ENCODE measurements at places on chromosomes 12 and 14. TPM values are rescaled to one million over a fixed set of nuclear protein-coding genes. Genes with fewer than 3 reads are reported as not detected.

Gene NR2C1
- 48.8 TPM for total RNA-seq

Gene E2F7
- not detected for total RNA-seq

Gene GALNT9
- not detected for total RNA-seq

Gene GPRC5D
- not detected for total RNA-seq

DNA sequence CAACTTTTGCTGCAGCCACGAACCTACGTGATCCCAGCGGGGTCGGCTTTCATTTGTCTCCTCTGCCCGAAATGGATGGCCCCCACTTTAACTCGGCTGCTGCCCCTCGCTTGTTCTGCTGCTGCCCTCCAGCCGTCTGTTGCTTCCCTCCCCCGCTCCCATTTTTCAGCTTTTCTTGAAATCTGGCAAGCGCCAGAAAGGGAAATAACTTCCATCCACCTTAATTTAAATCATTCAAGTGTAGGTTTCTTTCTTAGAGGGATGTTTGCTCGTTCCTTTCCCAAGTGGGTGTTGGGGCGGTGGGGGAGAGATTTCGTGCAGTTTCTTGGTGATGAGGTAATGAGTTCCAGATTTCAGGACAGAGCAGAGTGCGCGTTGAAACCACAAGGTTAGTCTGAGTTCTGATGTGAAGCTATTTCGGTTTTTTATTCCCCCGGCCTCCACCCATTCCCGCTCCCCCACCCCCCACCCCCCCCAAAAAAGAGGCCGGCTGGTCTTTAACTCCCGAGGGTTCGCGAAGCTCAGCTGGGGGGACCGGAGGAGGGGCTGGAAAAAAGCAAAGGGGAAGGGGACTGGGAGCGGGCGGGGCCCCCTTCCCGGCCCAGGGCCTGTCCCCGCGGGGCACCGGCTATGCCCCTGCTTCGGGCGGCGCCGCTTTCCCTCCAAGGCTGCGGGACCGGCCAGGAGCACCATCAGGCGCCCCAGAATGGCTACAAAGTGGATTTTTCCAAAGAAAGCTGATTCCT lies 2.2 kb upstream of the ZFP36L1 start:
- DNase-seq: peak; percentile 52

- no peak for DNase-seq
Observed at GRCh38 chr12:26863515-26863914, 30.5 kb upstream of the ITPR2 start.

GRCh38 chr12:65695113-65695865 lies 129.0 kb upstream of the HMGA2 start:
- no peak for DNase-seq

DNA sequence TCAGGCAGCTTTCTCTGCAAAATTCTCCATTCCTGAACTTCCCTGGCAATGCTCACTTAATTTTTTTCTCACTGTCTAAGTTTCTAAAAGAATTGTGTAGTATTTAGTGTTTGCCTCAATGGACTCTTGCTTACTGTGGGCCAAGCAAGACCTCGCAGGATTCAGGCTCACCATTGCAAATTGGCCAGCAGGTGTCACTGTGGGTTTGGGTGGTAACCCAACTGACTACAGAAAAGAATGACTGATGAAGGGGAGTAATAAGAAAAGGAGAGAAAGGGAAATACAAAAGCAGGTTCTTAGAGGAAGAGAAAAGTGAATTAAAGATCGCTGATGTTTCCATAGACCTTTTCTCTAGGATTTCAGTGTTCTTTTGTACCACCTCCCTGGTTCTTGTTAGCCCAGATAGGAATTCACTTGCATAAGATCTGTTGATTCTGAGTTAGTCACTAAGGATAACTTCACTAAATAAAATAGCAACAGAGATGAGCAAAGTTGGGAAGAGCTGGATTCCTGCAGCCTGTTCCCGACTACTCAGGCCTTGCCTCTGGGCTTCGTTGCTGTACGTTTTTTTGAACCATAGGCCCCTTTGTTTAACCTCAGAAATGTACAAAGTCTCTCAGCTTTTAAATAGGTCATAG lies 386.5 kb upstream of the DDHD1 start:
- peak; percentile 16 for DNase-seq

Gene EIF2S3B
- total RNA-seq: 0.31 TPM

Gene NTF3
- total RNA-seq: not detected

DNA sequence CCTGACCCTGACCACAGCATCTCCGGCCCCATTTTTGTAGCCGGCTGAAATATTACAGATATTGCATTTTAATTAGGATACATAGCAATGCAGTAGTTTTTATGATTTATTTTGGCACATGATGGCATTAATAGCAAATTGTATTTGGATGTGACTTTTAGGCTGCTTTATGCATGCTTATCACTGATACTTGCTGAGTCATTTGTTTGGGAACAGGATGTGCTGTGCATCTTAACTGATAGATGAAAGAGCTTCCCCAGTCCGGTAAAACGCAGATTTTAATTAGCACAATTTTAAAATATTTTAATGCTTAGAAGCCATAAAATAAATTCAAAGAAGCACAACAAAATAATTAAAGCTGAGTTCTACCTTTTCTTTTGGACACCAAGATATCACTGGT lies 90.7 kb downstream of the OTOGL start:
- no peak for DNase-seq

GRCh38 chr14:79856381-79856780 lies 354.9 kb downstream of the DIO2 start:
- no peak for DNase-seq

GRCh38 chr12:104282109-104282508 lies 21.4 kb upstream of the EID3 start:
- DNase-seq: no peak

GRCh38 chr14:81737938-81738337 lies 204.3 kb upstream of the SEL1L start:
- no peak for DNase-seq

GRCh38 chr14:84351646-84352045 lies 1178.3 kb upstream of the FLRT2 start:
- DNase-seq: no peak

GRCh38 chr14:65703521-65703920 lies 291.0 kb downstream of the FUT8 start:
- no peak for DNase-seq

GRCh38 chr12:62629971-62630739 lies 163.5 kb downstream of the MON2 start:
- no peak for DNase-seq

DNA sequence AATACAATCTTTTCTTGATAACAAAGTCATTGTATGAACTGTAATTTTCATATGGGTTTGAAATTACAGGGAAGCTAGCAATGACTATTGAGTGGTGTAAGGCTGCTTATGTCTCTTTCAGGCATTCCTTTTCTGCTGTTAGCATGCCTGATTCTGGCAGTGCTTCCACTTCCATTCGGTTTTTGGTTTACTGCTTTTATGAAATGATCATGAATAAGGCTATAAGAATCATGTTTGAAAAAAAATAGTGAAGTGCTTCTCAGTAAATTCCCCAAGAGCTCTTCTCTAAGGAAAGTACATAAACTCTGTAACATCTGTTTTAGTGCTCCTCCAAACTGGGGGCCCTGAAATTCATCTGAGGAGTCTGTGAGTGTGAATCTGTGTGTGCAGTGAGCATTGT lies 434.0 kb upstream of the RGS6 start:
- DNase-seq: no peak

DNA sequence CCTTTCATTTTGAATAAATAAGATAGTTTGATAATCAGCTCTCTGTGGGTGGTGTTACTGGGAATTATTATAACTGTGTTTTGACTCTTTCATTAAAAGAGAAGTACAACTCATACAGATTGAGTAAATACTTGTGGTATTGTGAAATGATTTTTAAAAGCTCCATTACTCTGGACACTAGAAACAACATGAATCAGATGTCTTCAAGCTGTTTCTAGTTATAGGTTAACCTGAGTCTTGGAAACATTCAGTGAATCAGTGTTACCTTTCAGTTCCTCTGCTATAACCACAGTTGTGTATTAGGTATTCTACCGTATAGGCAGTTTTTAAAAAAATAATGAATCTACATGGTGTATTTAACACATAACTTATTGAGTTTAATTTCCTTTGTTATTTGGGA lies 128.4 kb upstream of the SSTR1 start:
- no peak for DNase-seq

Gene EID3
- total RNA-seq: 3.4 TPM

Gene OR10G3
- not detected for total RNA-seq

GRCh38 chr14:52315355-52315718 lies 1.2 kb downstream of the PTGER2 start:
- DNase-seq: no peak

GRCh38 chr12:12719496-12719895 lies 2.3 kb downstream of the CDKN1B start:
- no peak for DNase-seq

Gene TC2N
- total RNA-seq: 3.2 TPM

GRCh38 chr14:55446833-55447232 lies 6.4 kb upstream of the TBPL2 start:
- no peak for DNase-seq

Gene TAS2R20
- total RNA-seq: not detected

Gene TEX22
- total RNA-seq: not detected

Gene FAM186B
- total RNA-seq: 1.0 TPM
